ENCODE measurements at places on chromosomes 13 and 19. TPM values are rescaled to one million over a fixed set of nuclear protein-coding genes. Genes with fewer than 3 reads are reported as not detected.

Gene ARL11
- 0.20 TPM for total RNA-seq

- no peak for DNase-seq
Observed at GRCh38 chr19:38839816-38840582, 8.4 kb upstream of the ECH1 start.

DNA sequence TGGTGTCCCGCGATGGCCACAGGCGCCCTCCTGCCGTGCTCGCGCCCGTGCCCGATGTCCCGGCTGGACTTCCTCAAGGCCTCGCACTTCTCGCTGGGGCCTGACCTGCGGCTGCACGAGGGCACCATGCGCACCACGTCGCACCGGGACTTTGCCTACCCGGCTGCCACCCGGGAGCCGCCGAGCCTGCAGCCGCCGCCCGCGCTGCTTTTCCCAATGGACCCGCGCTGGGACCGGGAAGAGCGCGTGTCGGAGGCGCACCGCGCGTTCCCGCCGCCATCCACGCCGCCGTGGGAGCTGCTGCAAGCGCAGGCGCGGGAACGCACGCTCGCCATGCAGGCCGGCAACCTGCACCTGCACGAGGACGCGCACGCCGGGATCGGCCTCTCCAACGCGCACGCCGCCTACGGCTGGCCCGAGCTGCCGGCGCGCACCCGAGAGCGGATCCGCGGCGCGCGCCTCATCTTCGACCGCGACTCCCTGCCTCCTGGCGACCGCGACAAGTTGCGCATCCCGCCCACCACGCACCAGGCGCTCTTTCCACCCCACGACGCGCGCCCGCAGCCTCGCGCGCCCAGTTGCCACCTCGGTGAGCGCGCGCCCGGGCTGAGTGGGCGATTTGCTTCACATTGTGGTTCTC is 12.1 kb upstream of the PEX11G start:
- no peak for DNase-seq

DNA sequence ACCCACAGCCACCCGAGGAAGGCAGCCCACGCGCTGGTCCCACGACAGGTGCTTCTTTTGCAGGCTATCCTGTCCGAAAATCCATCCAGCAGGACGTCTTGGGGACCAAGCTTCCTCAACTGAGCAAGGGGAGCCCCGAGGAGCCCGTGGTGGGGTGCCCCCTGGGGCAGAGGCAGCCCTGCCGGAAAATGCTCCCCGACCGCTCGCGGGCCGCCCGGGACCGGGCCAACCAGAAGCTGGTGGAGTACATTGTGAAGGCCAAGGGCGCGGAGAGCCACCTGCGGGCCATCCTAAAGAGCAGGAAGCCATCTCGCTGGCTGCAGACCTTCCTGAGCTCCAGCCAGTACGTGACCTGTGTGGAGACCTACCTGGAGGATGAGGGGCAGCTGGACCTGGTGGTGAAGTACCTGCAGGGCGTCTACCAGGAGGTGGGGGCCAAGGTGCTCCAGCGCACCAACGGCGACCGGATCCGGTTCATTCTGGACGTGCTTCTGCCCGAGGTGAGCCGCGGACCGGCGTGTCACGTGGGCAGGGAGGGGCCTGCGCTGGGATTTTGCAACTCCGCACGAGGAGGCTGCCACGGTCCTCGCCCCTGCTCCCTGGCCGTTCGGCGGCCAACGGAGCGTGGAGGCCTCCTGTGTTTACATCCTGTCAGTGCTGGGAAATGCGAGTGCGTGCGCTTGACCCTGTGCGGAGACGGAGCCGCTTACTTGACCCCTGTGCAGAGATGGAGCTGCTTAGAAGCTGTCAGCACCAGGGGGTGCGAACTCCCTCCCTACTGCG is 12.9 kb upstream of the NDUFS7 start:
- DNase-seq, result no peak

- no peak for DNase-seq
Observed at GRCh38 chr19:17335575-17335974, 920 bp upstream of the ANO8 start.

Gene CD70
- total RNA-seq, result 63.1 TPM

GRCh38 chr13:74194846-74195245 is 60.6 kb upstream of the KLF12 start:
- DNase-seq, result no peak

DNA sequence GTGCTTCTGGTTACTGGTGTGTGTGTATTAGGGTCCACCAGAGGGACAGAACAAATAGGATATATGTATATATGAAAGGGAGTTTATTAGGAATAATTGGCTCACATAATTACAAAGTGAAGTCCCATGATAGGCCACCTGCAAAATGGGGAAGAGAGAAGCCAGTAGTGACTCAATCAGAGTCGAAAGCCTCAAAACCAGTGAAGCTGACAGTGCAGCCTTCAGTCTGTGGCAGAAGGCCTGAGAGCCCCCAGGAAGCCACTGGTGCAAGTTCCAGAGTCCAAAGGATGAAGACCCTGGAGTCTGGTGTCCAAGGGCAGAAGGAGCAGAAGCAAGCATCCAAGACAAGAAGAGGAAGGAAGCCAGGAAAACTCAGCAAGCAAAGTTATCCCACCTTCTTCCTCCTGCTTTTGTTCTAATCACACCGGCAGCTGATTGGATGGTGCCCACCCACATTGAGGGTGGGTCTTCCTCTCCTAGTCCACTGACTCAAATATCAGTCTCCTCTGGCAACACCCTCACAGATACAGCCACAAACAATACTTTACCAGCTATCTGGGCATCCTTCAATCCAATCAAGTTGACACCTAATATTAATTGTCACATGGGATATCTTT is 21.7 kb upstream of the SCEL start:
- DNase-seq, result no peak

Gene MCEMP1
- not detected for total RNA-seq

Gene PLK5
- not detected for total RNA-seq

Gene ADPRHL1
- total RNA-seq, result 0.85 TPM

- DNase-seq, result no peak
Observed at GRCh38 chr19:30696514-30696913, 324.3 kb downstream of the ZNF536 start.

DNA sequence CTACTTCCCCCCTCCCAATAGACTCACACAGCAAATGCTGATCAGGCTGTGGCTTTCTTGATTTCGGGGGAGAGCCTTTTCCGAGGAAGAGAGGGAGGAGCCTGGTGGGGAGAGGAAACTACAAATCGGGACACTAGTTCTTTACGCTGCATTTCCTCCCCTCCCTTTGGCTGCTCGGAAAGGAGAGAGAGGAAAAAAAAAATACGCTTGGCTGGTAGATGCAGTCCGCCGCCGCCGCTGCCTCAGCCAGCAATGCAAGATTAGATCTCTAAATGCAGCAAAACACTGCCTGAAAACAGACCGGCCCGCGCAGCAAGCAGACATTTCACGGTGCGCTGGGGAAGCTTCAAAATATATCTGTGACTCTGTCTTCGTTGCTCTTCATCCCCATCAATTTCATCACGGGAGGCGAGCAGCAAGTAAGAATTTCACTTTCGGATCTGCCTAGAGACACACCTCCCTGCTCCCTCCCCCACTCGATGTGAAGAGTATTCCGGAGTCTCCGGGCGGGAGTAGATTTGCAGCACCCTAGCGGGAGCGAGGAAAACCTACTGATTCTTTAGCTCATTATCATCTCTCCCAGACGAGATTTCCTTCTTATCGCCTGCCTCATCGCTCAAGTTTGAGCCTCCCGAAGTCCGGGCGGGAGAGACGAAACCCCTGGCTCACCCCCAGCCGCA is at the start of gene PCDH17:
PCDH17 (plus strand) TSS at position 149 of the 680 bp plus-strand sequence. CDS start 803 bp downstream, outside the sequence.
- no peak for DNase-seq

GRCh38 chr19:14165990-14166830 is 29.8 kb upstream of the ASF1B start:
- DNase-seq, result peak; percentile 43

DNA sequence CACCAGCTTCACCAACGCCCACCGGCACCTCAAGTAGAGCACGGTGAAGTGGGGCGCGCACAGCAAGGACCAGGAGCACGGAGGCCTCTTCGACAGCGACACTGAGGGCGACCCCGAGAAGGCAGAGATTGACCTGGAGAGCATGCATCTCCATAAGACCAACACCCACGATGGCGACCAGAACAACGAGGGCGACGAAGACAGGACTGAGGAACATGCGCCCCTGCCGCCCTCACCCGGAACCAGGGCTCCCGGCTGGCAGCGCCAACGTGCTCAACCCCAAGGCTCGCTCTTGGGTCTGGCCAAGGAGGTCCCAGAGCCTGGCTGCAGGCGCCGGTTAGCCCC is 18.5 kb upstream of the RNF17 start:
- DNase-seq, result no peak

DNA sequence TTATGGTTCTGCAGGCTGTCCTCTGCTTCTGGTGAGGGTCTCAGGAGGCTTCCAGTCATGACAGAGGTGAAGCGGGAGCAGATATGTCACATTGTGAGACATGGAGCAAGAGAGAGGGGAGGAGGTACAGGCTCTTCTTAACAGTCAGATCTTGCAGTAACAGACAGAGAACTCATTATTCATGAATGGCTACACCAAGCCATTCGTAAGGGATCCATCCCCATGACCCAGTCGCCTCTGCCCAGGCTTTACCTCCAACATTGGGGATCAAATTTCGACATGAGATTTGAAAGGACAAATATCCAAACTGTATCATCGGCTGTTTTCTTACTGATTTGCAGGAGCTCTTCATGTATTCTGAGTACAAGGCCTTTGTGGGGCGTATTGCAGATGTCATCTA is 21.7 kb downstream of the ZNF507 start:
- DNase-seq, result no peak

DNA sequence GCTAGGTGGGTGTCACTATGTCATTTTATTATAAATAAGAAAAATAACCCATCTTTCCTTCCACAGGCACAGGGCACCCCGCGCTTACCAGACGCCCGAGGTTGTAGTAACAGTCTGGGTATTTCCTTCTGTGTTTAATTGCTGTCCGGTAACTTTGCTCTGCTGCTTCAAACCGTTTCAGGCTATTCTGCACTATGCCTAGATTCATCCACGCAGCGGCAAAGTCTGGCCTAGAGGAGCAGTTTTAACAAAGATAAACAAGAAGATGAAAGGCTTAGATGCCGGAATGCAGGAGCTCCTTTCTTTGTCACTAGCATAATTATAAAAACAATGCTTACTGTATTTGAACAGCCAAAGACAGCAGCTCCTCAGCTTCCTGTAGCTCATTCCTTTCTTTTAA is 36.9 kb upstream of the GGACT start:
- DNase-seq, result no peak

Gene PLVAP
- not detected for total RNA-seq

DNA sequence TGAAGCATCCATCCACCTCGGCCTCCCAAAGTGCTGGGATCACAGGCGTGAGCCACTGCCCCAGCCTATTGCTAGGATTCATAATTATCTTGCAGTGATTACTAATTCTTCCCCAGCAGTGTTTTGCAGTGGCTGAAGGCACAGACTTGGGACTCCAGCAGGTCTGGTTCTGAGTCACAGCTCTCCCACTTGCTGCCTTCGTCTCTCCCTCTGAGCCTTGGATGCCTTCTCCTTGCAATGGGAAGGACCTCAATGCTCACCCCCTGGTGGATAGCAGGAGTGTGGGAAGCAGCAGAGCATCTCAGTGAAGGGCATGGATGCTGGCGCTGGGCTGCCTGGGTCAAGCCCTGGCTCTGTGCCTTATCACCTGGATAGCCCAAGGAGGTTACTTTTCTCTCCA is 37.6 kb upstream of the SHKBP1 start:
- DNase-seq, result no peak

- DNase-seq, result no peak
Observed at GRCh38 chr19:45517641-45518468, 10.6 kb downstream of the VASP start.

DNA sequence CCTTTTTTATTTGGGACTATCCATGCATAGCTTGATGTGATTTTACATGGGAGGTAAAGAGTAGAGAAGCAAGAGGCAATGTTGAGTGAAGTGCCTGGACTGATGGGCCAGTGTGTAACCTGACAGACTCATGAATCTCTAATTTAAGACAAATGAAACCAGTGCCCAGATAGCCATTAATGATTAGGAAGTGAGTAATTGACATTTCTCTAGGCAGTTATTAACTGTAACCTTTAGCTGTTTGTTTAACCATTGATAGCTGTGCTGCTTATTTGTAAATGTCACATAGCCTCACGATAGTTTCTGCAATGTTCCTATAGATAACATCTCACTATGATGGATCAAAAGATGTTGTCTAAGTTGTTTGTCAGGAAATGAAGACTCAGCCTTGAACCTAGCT is 1047.5 kb upstream of the SPRY2 start:
- no peak for DNase-seq

Gene RELB
- 53.4 TPM for total RNA-seq

Measured in CD8-positive, alpha-beta memory T cell (primary cell).